ENCODE measurements at places on chromosomes 1 and 21.

DNA sequence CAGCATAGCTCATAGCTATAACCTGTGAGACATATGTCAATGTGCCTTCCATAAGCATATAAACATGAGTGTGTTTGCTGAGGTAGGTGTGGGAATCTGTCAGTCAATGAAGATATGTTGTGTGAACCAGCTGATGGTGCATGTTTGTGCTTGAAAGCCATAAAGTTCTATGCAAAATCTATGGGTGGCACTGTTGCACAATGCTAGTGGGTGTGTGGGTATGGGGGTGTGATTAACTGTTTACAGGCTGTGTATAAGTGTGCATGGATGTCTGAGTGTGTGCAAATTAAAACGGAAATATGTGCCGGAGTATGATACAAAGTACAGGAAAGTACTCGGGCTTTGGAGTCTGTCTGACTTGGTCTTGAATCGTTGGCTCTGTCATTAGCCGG lies 1.0 kb upstream of the ATP2B4 start:
- no peak for DNase-seq

DNA sequence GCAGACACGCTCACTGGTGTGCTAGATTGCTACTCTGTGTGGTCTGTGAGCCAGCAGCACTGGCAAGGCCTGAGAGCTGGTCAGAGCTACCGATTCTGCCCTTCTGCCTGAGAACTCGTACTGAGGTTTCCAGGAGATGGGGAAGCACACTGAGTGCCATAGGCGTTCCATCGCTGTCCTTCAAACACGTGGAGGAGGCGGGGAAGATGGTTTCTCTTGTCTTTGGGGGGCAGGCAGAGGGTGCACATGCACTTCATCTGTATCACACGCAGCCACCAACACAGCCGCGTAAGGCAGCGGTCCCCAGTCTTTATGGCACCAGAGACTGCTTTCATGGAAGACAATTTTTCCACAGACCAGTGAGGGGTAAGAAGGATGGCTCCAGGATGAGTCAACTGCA lies 23.8 kb upstream of the MX1 start:
- DNase-seq, result no peak

DNA sequence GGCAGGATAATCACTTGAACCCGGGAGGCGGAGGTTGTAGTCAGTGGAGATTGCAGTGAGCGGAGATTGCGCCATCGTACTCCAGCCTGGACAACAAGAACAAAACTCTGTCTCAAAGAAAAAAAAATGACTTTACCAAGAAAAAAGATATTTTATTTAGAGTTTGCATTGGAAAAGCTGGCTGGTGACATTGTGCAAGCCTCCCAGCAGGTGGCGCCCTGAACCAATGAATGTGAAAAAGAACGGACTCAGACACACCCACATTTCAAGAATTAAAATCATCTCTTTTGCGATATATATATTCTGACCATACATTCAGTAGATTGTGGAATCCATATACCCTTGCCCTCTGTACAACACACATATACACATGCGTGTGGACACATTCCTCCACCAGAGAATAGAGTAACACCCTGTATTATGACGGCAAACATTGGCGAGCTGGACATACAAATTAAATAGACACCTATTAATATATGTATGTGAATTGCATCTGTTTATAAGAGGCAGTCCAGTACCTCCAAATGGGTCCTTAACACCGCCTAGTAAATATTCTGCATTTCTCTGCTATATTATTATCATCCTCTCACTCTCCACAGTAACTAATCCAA lies 39.0 kb upstream of the CADM3 start:
- no peak for DNase-seq

- no peak for DNase-seq
These were observed 40.5 kb downstream of the MAP3K7CL start for GRCh38 chr21:29170944-29171343.

DNA sequence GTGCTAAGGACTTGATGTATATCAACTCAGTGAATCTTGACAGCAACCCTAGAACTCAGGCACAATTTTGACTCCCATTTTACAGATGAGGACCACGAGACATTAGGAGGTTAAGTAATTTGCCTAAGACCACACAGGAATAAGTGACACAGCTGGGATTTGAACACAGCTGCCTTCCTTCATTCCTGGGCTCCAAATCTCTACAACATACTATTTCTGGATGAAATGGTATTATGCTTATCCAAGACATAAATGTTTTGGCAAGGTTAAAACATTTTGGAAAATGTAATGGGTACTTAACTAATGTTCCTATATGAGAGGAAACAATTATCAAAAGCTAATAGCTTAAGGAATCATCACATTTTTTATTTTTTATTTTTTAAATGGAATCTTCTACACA lies 4.8 kb downstream of the CLDN8 start:
- DNase-seq, result no peak

DNA sequence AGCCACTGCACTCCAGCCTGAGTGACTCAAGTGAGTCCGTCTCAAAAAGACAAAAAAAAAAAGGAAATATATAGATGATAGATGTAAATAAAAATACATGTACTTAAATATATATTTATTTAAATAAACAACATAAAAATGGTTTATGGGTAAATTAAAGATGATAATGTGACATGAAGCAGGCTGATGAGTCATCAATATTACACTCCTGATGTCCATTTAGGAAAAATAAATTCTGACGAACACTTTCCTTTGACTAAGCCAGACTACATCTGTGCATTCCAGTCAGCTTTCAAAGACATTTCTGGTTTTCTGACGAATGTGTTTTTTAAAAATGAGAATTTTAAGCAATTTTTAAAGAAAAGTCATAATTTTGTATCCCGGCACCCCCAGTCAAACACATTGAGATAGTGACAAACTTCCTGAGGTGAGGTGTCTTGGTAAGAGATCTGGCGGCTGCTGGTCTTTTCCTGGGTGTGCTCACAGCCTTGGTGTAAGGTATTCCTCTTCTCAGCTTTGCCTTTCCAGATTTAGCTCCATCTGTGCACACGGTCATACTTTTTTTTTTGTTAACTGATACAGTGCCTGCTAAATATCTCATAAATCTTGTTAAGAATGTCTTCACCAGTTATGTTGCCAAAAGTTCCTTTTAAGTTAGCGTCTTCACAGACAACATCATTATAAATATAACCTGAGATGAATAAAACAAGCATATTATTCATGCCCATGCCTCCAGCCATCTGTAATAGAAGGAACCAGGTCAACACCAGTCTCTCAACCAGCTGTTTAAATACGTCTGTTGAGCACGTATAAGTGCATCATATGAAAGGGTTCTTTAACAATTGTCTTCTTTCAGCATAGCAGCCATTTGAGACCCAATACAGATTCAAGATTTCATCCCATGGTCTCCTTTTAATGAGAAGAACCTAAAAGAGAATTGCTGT lies 214.5 kb upstream of the PLD5 start:
- DNase-seq, result no peak

DNA sequence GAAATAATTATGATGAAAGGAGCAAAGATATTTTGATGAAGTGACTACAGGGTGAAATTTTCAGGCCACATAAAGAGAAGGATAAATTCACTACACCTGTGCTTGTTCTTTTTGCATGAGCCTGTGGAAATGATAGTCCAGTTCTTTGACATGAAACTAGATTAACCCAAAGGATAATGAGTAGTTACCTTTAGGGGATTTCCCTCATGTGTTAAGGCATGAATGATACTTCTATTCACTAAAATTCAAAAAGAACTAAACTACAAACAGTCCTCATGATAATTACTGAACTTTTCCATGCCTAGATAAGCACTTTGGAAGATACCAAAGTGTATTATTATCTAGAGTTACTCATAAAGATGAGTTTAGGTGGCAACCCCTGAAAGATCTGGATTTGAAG lies 244.3 kb downstream of the PTPRC start:
- DNase-seq, result no peak

DNA sequence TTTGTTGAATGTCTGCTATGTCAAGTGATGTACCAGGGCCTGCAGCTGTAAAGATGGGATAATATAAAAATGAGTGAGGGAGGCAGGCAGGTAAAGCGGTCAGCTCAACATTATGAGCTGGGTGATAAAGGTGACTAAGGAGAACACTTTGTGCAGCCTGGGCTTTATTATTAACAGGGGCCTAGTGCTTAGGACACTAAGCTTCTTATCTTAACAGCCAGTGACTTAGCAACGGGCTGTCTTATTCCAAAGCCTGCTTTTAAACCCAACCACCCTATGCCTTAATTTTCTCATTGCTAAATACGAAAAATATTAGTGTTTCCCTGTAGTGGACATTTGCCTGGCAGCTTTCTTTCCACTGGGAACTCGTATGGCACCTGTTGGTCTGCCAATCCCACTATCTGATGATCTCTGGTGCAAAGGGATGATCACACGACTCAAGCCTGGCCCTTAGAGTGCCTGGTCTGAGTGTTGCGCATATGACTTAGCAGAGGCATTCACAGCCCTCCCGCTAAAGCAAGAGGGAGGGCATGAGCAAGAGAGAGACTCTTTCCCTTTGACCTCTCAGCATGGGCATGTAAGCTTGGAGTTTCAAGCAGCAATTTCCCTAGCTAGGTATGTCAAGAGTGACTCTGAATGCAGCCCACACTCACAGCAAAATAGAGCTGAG lies 98.6 kb upstream of the PAPPA2 start:
- no peak for DNase-seq

GRCh38 chr1:15952317-15953258 lies 23.3 kb downstream of the ZBTB17 start:
- no peak for DNase-seq

GRCh38 chr1:172895050-172895460 lies 155.7 kb downstream of the TNFSF18 start:
- DNase-seq, result no peak

- no peak for DNase-seq
These were observed 60.6 kb downstream of the RGS2 start for GRCh38 chr1:192869308-192869940.

DNA sequence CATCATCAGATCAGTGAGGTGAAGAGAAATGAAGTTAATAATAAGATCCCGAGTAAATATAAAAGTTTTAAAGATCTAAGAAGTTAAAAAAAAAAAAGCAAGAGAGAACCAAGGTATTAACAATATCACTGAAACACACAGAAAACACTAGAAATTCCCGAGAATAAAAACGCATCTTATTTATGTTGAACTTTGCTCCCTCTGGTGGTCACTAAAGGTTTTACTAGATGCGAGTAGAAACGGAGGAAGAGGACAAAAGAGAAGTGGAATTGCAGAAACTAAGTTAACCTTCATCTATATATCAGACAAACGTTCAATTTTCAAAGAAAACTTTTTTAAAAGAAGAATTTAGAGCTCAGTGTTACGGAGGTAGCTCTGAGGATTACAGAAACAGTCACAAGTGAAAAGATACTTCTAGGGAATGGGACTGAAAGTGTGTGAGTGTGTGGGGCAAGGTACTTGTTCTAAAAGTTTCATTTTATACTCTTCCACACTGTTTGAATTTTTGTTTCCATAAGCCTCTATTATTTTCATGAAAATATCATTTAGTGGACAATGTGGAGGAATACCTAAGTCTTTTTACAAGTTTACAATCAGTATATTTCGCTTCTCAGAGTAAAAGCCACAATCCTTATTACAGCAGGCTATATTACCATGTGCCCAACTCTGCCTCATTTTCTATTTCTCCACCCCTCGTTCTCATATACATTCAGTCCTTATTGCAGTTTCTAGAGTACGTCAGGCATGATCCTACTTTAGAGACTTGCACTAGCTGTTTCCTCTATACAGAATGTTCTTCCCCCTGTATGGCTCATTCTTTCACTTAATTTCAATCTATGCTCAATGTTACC lies 19.7 kb downstream of the ACBD6 start:
- DNase-seq, result no peak

DNA sequence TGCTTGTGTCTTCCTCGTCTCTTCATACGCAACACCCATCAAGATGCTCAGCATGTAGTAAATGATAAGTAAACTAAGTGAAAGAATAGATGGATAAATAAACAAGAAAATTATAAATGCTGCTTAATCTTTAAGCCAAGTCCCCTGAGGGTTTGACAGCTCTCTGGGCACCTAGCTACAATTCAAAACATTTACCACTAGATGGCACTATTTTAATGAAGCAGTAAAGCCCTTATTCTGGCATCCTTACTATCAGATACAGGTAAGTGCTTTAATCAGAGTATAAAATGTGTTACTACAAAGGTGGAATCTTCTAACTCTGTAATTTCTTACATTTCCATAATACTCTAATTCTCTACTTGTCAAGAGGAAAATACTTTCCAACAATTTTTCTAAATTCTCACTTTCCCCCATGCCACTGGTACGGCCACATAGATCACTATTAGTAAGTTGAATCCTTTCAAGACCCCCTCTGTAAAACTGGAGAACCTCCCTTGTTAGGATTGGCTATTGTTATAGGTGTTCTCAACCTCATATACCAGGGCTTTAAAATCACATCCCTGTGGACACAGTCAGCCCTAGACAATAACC lies 137.8 kb downstream of the BARHL2 start:
- DNase-seq, result peak; percentile 80

- DNase-seq, result no peak
These were observed 157.7 kb downstream of the ROR1 start for GRCh38 chr1:63931468-63931867.

DNA sequence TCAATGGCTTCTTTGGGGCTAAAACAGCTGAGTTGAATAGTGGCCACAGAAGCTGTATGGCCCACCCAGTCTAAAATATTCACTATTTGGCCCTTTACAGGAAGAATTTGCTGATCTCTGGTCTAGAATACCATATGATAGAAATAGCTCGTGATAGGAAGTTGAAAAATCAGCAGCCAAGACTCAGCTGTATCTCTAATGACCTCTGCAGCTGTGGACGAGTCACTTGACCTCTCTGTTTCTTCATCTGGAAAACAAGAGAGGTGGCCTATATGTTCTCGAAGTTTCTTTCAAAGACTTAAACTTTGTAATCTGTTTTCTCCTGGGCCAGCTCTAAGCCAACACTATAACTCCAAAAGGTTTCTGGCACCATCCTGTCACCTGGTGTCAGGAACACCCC lies 129.2 kb downstream of the ZBTB18 start:
- DNase-seq, result no peak

- DNase-seq, result no peak
These were observed 73.4 kb downstream of the DTL start for GRCh38 chr1:212108981-212109380.

- no peak for DNase-seq
These were observed 7.2 kb upstream of the IBA57 start for GRCh38 chr1:228158151-228159007.

DNA sequence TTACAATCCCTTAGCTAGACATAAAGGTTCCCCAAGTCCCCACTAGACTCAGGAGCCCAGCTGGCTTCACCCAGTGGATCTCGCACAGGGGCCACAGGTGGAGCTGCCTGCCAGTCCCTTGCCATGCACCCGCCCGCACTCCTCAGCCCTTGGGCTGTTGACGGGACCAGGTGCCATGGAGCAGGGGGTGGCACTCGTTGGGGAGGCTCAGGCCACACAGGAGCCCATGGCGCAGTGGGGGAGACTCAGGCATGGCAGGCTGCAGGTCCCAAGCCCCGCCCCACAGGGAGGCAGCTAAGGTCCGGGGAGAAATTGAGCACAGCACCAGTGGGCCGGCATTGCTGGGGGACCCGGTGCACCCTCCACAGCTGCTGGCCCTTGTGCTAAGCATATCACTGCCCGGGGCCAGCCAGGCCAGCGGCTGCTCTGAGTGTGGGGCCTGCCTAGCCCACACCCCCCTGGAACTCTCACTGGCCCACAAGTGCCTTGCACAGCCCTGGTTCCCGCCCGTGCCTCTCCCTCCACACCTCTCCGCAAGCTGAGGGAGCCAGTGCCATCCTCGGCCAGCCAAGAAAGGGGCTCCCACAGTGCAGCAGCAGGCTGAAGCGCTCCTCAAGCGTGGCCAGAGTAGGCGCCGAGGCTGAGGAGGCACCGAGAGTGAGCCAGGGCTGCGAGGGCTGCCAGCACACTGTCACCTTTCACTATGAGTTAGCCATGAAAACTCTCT lies 117.8 kb downstream of the LIPI start:
- DNase-seq, result no peak
